ENCODE measurements at places on chromosomes 16 and 17. TPM values are rescaled to one million over a fixed set of nuclear protein-coding genes. Genes with fewer than 3 reads are reported as not detected.

The PARD6A gene
- 0.97 TPM for total RNA-seq

The USP32 gene
- total RNA-seq = 78.9 TPM

The PRCD gene
- total RNA-seq = 2.2 TPM

The LPO gene
- total RNA-seq = not detected

The KRT14 gene
- not detected for total RNA-seq

The GRIN2C gene
- under 0.01 TPM for total RNA-seq

The MRM3 gene
- 17.4 TPM for total RNA-seq
